ENCODE measurements at places on chromosomes 6 and 20.

- no peak for DNase-seq
Observed at GRCh38 chr6:81849248-81849647, 96.8 kb upstream of the TENT5A start.

GRCh38 chr20:60132827-60133670 is 174.8 kb downstream of the CDH26 start:
- no peak for DNase-seq

DNA sequence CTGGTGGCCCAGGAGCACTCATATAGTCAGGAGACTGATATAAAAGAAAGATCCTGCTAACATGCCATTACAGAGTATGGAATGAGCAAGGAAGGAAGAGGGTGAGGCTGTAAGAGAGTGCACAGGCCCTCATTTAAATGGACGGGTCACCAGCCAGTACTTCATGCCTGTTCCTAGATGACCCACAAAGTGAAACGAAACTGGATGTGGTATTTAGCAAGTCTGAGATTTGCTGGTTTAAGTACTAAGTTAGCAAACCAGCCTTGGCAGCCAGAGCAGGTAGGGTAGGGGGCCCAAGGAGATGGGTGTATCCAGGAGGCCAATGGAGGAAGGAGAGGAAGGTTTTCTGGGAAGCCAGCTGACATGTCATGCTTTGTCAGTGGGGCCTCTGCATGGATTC is 15.9 kb downstream of the NT5E start:
- DNase-seq, result no peak

- no peak for DNase-seq
Observed at GRCh38 chr6:167892835-167893815, 66.4 kb downstream of the AFDN start.

DNA sequence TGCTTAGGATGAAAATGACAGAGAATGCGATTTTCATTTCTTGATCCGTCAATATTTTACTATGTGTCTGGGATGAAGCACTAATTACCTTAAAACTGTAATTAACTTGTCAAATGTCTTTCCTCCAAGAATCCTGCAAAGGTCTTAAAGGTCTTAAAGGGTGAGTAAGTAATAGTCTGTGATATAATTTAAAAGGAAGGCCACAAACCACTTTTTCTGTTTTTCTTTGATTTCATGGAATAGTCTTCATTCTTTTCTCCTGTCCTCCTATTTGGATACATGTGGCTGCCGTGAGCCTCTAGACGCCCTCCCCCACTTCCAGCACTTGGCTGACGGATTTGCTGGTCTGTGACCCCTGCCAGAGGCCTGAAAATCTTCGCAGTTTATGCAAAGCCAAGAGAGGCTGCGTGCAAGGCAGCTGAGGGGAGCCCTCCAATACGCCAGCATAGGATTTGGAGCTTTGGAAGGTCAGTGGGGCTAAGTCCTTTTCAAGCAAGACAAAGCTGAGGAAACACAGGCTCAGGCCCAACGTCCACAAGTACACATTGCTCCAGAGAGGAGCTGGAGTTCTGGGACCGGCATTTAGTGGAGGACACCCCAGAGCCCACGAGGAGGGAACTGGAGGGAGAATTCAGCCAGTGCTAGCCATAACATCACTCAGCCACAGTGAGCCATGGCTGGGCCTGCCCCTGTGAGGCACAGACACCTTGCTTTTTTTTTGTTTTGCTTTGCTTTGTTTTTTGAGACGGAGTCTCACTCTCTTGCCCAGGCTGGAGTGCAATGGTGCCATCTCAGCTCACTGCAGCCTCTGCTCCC is 382.6 kb downstream of the SMOC2 start:
- DNase-seq, result no peak
